ENCODE measurements at places on chromosomes 7 and 10. TPM values are rescaled to one million over a fixed set of nuclear protein-coding genes. Genes with fewer than 3 reads are reported as not detected.

- no peak for DNase-seq
- no peaks in the 10 kb centered on the region for H3K36me3 ChIP-seq
- no peaks in the 10 kb centered on the region for H3K27me3 ChIP-seq
- no peak overlapping the region for H3K27ac ChIP-seq
Measured at GRCh38 chr7:70539617-70540016, 592.3 kb upstream of the GALNT17 start.

DNA sequence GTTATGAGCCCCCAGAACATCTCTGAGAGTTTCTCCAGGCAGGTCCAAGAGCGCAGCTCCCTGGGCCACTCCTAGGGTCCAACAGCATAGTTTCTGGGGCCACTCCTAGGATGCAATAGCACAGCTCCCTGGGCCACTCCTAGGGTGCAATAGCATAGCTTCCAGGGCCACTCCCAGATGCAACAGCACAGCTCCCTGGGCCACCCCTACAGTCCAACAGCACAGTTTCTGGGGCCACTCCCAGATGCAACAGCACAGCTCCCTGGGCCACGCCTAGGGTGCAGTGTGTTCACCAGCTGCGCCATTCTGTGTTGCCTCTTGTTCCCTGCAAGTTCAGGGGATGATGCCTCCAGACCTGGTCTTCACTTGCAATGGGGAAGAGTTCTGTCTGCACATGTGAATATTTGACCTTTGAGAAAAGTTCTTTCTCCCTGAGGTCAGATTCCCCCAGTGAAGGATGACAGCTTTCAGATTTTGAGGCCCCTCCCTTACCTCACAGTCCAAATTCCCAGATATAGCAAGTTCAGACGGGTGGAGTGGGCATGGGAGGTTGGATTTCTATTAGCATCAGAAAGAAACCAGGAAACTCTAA is 43.0 kb upstream of the LEP start:
- peaks cover 6% of the 10 kb centered on the region for H3K27me3 ChIP-seq
- no peaks in the 10 kb centered on the region for H3K4me1 ChIP-seq
- H3K27ac ChIP-seq: no peak overlapping the region
- no peak overlapping the region for H3K4me3 ChIP-seq
- no peaks in the 10 kb centered on the region for H3K36me3 ChIP-seq

DNA sequence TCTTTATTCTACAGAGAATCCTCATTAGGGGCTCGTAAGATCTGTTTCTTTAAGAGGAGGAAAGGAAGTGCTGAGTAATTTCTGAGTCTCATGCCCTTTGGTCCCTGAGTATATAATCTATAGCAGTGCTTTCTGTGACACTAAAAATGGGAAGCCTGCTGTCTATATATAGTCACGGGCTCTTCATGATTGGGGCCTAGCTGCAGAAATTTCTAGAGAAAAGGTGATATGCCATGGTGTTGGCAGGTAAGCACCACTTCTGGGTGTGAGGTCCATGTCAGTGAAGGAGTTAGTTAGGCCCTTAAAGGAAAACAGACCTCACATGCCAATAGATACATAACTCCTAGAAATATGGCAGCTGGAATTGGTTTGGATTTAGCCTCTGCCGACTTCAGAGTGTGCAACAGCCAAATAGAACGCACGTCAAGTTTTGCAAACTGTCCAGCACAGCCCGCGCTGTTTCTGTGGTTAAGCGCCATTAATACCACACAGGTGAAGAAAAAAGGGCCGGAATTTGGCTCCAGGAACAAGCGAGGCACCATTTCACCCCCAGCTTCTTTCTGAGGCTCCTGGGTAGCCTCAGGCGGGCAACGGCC is 123.2 kb downstream of the TACC2 start:
- H3K27me3 ChIP-seq: no peaks in the 10 kb centered on the region
- H3K36me3 ChIP-seq: no peaks in the 10 kb centered on the region
- H3K4me3 ChIP-seq: peak overlapping the region; percentile 72
- H3K4me1 ChIP-seq: no peaks in the 10 kb centered on the region

DNA sequence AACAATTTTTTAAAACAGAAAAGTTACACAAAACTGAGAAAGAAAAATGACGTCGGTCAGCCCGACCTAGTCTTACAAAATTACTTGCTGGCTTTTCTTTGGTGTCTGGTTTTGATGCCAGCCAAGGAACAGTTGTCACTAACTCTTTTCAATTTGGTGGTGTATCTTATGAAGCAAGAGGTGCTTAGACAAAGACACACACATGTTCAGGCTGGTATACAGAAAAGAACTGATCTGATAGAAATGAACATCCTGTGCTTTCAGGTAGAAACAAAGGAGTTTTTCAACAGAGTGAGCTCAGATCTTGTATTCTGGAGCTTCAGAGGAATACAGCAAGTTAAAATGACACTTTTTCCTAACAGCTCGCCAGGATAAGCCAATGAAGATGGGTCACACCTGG is 43.6 kb downstream of the PARD3 start:
- no peak for DNase-seq
- no peak overlapping the region for H3K4me3 ChIP-seq
- no peaks in the 10 kb centered on the region for H3K27me3 ChIP-seq
- H3K27ac ChIP-seq: no peak overlapping the region

The PLEKHA1 gene
- 50.5 TPM for total RNA-seq
